KG1 (cell line): ENCODE measurements at places on chromosomes 16 and 17.

DNA sequence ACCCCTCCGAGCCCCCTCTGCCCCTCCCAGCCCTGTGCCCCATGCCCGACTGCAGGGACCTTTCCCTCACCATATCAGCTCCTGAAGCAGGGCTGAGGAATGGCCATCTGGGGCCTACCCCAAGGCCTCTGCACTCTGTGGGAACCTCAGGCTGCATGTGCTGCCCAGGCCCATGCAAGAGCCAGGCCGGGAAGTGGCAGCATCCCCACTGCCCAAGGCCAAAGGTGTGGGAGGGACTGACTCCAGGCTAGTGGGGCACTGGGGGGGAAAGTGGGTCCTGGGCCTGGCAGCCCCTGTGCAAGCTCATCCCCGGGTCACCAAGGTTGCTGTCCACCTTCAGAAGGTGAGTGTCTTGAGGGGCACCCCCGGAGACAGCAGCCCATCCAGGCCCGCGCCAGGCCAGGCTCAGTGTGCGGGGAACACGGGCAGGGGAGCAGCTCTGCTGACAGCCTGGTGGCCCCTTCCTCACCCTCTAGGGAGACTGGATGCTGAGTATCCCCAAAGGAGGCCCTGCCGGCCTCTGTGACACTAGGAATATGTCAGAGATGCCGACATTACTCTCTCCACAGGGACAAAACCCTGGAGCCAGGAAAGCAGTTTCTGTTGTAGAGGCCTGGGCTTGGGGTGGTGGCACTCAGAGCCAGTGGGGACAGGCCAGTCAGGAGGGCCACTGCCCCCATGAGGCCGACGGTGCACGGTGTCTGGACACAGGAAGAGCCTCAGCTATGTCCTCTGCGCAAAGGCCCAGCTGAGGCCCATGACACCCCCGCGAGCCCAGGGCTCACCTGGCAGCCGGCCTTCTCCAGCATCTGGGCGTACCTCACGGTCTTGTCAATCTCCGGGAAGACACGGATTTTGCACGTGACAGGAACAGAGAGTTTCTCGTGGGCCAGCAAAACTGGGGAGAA is 3.3 kb downstream of the DUS1L start:
- no peak for DNase-seq

DNA sequence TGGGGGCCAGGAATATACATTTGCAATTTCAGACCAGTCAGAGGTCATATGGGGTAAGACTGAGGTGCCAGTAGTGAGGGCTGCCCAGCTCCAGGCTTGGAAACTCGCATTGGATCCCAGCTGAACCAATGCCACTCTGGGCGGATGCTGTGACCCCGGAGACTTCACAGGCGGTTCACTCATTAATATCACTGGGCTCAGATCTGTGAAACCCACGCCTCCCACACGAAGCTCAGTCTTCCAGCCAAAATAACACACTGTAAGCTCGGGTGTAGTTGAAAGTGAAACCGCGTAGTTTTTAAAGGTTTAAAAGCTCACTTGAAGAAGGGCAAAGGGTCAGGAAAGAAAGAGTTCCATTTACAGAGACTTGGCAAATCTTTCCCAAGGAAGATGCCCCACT is 254.8 kb downstream of the FOXL1 start:
- DNase-seq = no peak

DNA sequence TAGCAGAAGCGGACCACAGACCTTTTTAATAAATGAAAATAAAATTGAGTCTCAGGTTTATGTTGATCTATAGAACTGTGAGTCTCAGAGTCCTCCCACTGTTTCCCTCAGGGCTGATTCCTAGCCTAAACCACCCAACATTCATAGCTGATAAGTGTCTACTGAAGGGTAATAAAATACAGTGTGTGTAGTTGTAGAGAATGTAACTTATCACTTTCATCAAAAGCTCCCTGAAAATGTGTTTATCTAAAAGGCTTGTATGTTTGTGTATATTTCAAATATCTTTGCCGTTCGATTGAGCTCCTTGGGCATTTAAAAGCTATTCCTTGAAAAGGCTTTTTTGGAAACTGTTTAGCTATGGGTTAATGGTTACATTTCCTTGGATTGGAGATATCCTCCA is 740.3 kb upstream of the SOX9 start:
- DNase-seq = no peak

- no peak for DNase-seq
Measured at GRCh38 chr16:53121043-53121620, 66.3 kb downstream of the CHD9 start.

GRCh38 chr17:78325076-78325687 is 34.7 kb downstream of the SOCS3 start:
- no peak for DNase-seq

- DNase-seq = no peak
Measured at GRCh38 chr17:30426292-30426691, 47.6 kb downstream of the CPD start.

GRCh38 chr16:89046491-89046890 is 47.2 kb upstream of the ACSF3 start:
- no peak for DNase-seq

DNA sequence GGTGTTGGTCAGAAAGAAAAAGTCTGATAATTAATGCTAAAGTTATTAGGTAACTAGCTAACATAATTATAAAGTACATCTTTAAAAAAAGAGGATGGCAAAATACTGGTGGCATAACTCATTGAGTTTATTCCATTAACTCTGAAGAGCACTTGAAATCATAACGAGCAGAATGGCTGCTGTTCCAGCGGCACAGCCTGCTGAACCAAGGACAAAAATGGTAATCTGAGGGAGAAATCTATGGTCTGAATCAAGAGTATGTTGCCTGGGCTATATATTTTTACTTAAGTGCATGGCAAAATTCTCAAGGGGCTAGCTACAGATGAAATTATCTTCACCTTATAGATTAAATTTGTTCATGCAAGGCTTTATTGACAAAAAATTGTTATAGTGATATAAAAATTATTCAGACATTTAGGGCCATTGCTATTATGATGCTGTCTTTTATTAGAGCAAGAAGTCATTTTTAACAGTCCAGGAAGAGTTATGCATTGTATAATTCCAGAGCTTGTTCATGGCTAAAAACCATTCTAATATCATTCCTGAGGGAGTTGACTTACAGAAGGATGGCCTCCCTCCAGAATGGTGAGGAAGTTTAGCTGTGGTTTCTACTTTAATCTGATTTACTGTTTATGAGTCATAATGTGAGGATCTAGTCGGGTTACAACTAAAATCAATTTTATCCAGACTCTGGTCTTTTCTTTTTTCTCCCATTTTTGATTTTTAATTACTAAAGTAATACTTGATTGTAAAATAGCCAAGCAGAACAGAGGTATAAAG is 41.4 kb upstream of the ANKFN1 start:
- no peak for DNase-seq

- no peak for DNase-seq
Measured at GRCh38 chr16:57000271-57001025, 11.1 kb downstream of the NLRC5 start.

GRCh38 chr17:68433911-68434508 is 23.3 kb downstream of the WIPI1 start:
- no peak for DNase-seq

GRCh38 chr17:17794382-17794781 is 42.4 kb downstream of the SREBF1 start:
- DNase-seq = no peak

DNA sequence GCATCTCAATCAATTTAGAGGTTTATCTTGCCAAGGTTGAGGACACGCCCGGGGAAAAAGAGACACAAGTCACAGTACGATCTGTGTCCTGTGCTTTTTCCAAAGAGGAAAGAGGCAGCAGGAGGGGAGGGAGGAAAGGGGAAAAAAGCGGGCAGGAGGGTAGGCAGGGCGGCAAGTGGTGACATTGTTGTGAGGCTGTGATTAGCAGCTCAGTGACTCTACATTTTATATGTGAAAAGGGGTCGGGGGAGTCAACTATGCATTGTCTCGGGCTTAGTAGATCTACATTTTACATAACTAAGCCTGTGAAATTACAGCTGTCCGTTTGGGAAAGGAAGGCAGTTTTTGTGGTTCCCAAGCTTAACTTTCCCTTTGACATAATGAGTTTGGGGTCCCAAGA is 22.2 kb upstream of the RIPOR1 start:
- DNase-seq = no peak

DNA sequence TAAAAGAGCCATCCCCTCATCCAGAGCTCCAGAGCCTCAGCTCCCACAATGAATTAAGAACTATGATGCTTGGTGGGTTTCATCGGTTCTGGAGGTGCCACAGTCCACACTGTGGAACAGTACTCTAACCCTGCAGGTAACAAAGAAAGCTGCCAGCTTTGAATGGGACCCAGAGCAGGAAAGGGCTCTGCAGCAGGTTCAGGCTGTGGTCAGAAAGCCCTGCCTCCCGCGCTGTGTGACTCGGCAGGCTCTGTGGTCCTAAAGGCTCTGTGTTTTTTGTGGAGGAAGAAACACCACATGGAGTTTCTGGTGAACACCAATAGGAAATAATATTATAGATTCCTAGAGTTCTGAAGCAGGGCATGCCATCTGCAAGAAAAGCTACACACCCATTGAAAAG is 32.5 kb downstream of the MRPS23 start:
- no peak for DNase-seq

DNA sequence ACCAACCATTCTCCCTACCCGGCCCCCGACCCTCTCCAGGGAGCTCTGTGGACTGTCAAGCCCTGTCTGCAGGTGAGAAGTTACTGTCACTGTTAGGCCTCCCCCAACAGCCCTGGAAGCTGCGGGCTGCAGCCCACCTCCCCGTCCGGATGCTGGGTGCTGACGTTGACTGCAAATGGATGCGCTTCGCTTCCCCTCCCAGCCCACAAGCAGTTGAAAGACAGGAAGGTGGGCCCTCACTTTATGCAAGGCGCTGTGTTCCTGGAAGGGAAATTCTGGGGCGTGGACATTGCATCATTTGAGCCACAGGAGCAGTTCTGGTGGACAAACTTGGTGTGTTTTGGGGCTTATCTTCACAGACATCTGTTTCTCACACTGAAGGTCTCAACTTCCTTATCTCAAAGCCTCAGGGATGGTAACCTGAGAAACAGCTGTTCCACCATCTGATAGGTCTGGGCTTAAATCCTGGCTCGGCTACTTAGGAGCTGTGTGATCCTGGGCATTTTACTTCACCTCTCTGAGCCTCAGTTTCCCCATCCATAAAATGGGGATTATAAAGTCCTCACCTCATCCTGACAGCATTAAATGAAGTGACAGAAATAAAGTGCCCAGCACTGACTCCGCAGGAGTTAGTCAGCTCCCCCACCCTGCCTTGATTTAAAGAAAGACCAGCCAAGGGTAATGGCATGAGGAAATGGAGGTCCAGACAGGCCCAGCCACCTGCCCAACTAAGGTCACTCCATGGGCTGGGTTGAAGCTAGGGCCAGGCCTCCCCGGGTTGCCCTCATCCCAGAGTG is 4.6 kb upstream of the DRC7 start:
- peak; percentile 97 for DNase-seq

DNA sequence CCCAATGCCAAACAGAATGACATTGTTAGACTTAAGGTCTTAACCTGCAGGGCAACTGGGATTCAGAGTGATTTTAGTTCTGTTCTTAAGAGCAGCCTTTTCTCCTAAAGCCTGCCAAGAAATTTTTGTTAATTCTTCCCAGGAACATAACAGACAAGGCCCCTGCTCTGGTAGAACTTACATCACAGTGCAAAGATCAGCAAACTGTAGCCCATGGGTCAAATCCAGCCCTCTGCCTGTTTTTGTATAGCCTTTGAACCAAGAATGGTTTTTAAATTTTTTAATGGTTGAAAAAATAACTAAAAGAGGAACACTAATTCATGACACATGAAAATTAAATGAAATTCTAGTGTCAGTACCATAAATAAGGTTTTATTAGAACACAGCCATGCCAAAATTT is 3.8 kb downstream of the ACSM3 start:
- DNase-seq = no peak

DNA sequence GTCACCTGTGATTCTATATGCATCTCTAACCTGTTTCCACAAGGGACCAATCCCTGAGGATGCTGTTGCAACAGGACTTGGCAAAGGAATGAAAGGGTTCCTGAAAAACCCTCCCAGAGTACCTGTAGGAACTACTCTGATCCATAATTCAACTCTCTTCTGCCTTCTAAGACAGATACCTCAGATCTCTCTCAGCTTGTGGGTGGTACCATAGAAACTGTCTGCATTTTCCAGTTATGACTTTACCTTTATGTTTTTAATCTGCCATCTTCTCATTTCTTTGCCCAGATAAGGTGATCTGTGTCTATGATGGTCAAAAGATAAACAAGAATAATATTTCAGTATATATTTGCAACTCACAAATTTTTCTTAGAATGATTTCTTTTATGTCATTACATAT is 65.1 kb downstream of the TMC6 start:
- no peak for DNase-seq

DNA sequence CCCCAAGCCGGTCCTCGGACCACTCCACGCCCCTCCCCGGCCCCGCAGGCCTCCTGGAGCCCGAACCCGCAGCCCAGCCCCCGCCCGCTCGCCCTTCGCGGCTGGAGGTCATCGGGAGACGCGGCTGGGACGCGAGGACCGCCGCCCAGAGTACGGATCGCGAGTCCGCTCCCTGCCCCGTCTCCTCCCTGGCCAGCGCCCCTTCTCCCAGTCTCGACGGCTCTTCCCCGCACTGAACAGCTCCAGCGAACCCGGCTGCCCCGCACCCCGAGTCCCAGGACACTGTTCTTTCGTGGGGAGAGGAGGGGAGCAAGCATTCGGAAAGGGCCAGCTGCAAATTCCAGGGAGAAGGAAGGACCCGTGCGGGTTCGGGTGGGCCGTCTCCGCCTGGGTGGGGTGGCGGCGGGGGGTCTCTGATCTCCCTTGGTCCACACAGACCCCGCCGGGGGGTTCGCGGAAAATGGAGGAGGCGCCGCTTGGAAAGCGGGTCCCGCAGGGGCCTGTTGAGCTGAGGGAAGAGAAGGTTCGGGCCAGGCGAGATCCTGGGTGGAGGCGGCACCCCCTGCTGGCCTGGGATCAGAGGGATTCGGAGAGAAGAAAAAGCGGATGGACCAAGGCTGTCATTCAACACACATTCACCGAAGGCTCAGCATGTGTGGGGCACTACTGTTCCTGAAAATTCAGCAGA is 632 bp upstream of the RTN4RL1 start:
- DNase-seq = no peak

DNA sequence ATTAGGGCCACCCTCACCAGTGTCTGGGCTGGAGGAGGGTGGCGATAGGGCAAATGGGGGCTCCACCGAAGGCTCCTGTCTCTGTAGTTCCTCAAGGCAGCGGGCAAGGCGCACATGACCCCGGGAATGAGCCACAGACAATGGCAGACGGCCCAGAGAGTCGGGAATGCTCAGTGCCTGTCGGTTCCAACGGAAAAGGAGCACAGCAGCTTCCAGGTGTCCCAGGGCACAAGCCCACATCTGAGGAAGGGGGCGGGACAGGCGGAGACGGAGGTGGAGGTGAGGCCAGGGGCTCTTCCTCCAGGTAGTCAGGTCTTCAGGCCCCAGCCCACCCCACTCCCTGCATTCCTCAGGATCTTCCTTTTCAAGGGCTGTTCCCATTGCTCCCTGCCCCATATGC is 5.1 kb upstream of the SPAG7 start:
- no peak for DNase-seq

DNA sequence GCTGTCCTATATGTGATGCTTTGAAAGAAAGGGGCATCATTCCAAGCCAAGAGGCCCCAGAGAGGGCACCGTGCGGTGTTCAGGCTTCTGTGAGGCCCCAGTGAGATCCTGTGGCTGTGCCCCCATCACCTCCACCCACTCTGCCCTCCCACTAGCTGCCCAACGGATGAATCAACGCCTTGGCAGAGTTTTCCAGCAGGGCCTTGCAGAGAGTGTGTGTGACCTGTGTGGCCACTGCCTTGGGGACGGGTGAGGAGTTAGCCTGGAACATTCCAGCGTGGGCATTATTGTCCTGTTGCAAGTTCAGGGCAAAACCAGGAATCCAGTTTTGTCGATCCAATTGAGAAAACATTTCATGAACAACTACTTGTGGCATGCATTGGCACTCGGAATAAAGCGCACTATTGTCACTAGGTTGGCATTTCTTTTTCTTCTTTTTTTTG is 53.7 kb downstream of the SF3B3 start:
- no peak for DNase-seq
